H9 (cell line): ENCODE measurements at places on chromosomes 2 and 18. TPM values are rescaled to one million over a fixed set of nuclear protein-coding genes. Genes with fewer than 3 reads are reported as not detected.

GRCh38 chr2:9311488-9311887, 104.9 kb downstream of the ASAP2 start:
- H3K27ac ChIP-seq = no peak overlapping the region
- no peak overlapping the region for H3K4me3 ChIP-seq

DNA sequence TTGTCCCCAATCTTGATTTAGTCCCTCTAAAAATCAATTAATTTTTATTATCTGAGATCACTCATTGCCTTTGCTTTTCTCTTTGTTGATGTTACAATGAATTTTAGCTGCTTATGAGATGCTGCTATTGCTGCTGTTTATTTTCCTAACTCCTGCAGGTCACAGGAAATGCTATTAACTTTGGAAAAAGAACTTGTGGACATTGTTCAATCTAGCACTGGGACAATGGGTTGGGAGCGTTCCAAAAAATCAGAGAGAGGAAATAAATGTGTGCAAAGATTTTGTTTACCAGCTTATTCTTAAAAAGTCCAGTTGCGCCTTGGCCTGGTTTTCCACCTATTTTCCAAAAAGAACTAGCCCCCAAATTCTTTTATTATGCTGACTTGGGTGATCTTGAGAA, 268.3 kb downstream of the PTH2R start:
- peaks cover 3% of the 10 kb centered on the region; the same call in 1 of the 2 replicates for H3K4me1 ChIP-seq
- DNase-seq = no peak
- no peak overlapping the region for H3K27ac ChIP-seq
- H3K27me3 ChIP-seq = no peaks in the 10 kb centered on the region

DNA sequence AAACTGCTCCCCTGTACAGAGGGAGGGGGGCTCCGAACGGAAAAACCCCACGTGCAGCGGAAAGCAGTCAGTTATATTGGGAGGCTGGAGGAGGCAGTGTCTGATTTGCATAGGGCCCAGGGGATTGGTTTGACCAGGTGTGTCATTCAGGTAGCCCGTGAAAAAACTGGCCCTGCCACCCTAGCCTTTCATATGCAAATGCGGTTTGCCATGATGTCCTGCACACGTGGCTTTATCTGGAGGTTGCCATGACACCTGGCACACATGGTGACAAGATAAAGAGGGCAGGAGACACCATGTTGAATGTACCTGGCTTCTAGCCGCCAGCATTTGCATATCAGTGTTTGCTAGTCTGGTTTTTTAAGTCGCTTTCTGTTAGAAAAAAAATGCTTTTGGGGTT, 20.5 kb downstream of the SLC25A52 start:
- peaks cover 7% of the 10 kb centered on the region; the same call in 1 of the 2 replicates for H3K4me1 ChIP-seq
- peaks cover 32% of the 10 kb centered on the region for H3K36me3 ChIP-seq
- H3K4me3 ChIP-seq = no peak overlapping the region

DNA sequence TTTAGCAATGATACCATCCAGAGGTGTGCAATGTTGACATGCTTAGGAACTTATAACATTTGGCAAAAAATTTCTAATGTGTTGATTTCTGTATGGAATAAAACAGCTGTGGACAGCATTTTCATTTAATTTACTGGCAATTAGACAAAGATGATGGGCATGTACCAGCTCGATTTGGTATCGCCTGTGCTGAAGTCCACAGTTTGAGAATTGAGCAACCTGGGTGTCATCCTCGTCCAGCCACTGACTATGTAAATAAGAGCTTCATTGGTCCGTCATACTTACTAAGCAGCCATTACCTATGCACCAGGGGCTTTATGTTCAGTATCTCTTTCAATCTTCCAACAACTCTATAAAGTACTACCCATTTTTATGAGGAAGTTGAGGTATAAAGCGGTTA, 24.6 kb upstream of the ACAA2 start:
- H3K4me1 ChIP-seq = no peaks in the 10 kb centered on the region
- H3K27me3 ChIP-seq = no peaks in the 10 kb centered on the region
- no peak overlapping the region for H3K4me3 ChIP-seq
- DNase-seq = no peak

DNA sequence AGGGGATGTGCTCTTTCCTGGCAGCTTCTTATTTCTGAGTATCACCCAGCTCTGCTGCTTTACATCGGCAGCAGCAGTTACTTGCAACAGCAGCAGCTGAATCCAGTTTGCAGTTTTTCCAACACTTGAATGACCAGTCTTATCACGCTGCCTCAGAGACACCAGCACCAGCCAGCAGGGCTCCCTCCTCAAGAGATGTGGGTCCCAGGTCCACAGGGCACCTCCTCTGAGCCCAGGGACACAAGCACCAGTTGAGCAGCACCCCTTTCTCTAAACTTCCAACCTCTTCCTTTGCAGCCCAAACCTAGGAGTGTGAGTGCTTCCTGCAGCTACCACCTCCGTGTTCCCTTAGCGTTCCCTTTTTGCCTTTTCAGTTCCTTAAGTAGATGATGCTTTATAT, 50.4 kb upstream of the YPEL5 start:
- no peaks in the 10 kb centered on the region for H3K27me3 ChIP-seq
- DNase-seq = no peak
- no peaks in the 10 kb centered on the region for H3K4me1 ChIP-seq
- H3K27ac ChIP-seq = no peak overlapping the region
- H3K36me3 ChIP-seq = no peaks in the 10 kb centered on the region; the same call in 2 of the 3 replicates

- no peak overlapping the region for H3K4me3 ChIP-seq
- DNase-seq = no peak
- H3K27me3 ChIP-seq = no peaks in the 10 kb centered on the region; the same call in 1 of the 2 replicates
- no peak overlapping the region for H3K27ac ChIP-seq
- H3K4me1 ChIP-seq = peaks cover 14% of the 10 kb centered on the region
Measured at GRCh38 chr2:119116411-119117295, 41.9 kb downstream of the C1QL2 start.

DNA sequence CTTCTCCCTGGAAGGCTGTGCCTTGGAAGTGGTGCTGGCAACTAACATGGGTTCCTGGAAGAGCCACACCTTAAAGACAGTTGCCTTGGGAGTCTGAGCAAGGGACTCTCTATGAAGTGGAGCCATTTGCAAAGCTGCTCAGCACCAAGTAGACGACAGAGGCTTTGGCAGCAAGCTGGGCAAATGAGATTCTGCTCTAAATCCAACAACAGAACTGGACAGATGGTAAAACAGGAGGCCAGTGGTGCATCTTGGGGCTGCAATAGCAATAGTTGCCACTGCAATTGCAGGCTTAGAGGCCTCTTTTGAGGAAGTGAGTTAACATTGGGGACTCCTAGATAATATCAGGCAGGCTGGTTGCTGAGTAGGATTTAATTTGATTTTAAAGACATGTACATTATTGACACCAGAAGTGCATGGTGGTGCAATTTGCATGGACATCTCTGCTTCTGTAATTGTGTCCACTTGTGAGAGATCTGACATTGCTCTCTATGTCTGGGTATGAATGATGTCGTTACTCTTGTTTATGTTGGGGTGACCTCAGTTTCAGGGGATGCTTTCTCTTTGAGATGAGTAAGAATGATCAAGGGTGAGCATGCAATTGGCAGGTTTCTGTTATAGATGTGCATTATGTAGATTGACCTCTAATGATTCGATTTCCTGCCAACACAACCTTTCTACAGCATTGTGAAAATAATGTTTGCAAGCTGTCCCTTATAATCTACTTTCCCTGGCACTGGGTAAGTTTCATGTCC, 568.3 kb upstream of the MEX3C start:
- H3K27ac ChIP-seq = no peak overlapping the region
- no peaks in the 10 kb centered on the region for H3K36me3 ChIP-seq
- no peak for DNase-seq
- no peaks in the 10 kb centered on the region for H3K27me3 ChIP-seq
- no peaks in the 10 kb centered on the region for H3K4me1 ChIP-seq

- no peaks in the 10 kb centered on the region for H3K27me3 ChIP-seq
- no peak for DNase-seq
- no peak overlapping the region for H3K4me3 ChIP-seq
- no peaks in the 10 kb centered on the region for H3K4me1 ChIP-seq
- no peaks in the 10 kb centered on the region for H3K36me3 ChIP-seq
- H3K27ac ChIP-seq = no peak overlapping the region
Measured at GRCh38 chr2:72050734-72051133, 96.9 kb downstream of the CYP26B1 start.

- no peak for DNase-seq
- H3K27me3 ChIP-seq = no peaks in the 10 kb centered on the region
- H3K36me3 ChIP-seq = peaks cover 32% of the 10 kb centered on the region
- H3K27ac ChIP-seq = no peak overlapping the region
Measured at GRCh38 chr2:96739076-96739632, 710 bp downstream of the LMAN2L start.

- no peaks in the 10 kb centered on the region for H3K4me1 ChIP-seq
- H3K4me3 ChIP-seq = no peak overlapping the region
- no peak for DNase-seq
- no peaks in the 10 kb centered on the region for H3K27me3 ChIP-seq
Measured at GRCh38 chr2:11698009-11698922, 28.3 kb upstream of the NTSR2 start.

GRCh38 chr18:39713961-39714360, 2148.4 kb upstream of the CELF4 start:
- no peak for DNase-seq
- no peaks in the 10 kb centered on the region; the same call in 2 of the 3 replicates for H3K36me3 ChIP-seq
- no peak overlapping the region for H3K27ac ChIP-seq
- H3K27me3 ChIP-seq = no peaks in the 10 kb centered on the region
- no peaks in the 10 kb centered on the region for H3K4me1 ChIP-seq

DNA sequence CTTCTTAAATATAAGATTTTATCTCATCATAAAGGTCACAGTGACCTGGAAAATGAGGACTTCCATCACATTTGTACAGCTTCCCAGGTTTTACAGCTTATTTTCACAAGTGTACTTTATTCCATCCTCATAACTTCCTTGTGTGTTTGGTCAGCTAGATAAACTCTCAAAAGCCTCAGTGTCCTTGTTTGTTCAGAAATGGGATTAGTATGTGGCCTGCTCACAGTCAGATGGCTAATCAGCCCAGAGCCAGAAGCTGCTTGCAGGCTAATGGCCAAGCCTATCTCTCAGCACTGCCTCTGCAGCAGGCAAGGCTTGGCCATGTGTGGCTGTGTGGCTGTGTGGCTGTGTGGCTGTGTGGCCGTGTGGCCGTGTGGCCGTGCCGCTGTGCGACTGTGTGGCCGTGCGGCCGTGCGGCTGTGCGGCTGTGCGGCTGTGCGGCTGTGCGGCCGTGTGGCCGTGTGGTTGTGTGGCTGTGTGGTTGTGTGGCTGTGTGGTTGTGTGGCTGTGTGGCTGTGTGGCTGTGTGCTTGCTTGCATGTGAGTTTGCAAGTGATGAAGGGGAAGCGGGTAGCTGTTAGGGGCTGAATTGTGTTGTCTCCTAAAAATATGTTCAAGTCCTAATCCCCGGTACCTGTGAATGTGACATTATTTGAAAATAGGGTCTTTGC, 233.0 kb upstream of the TNP1 start:
- H3K27me3 ChIP-seq = no peaks in the 10 kb centered on the region
- no peaks in the 10 kb centered on the region; the same call in 2 of the 3 replicates for H3K36me3 ChIP-seq
- no peak overlapping the region for H3K27ac ChIP-seq
- H3K4me3 ChIP-seq = no peak overlapping the region

GRCh38 chr2:56053679-56054078, 130.1 kb upstream of the EFEMP1 start:
- H3K27me3 ChIP-seq = no peaks in the 10 kb centered on the region
- no peak overlapping the region for H3K4me3 ChIP-seq
- no peaks in the 10 kb centered on the region for H3K4me1 ChIP-seq
- DNase-seq = no peak

DNA sequence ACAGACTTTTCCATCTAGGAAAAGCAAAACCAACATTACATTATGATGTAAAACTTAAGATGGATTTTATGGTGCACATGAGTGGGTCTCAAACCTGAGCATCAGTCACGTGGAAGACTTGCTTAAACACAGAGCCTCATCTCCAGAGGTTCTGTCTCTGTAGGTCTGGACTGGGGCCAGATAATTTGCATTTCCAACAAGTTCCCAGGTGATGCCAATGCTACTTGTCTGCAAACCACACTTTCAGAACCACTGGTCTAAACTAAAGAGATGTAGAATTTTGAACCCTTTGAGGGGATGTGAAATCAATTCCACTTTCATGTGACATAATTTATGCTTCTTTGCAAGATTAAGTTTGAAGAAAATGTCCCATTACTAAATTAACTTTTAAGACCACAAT, 522.8 kb downstream of the MBD2 start:
- H3K27ac ChIP-seq = no peak overlapping the region
- no peaks in the 10 kb centered on the region for H3K36me3 ChIP-seq
- H3K4me3 ChIP-seq = no peak overlapping the region
- no peaks in the 10 kb centered on the region for H3K27me3 ChIP-seq
- no peaks in the 10 kb centered on the region for H3K4me1 ChIP-seq
- DNase-seq = no peak

DNA sequence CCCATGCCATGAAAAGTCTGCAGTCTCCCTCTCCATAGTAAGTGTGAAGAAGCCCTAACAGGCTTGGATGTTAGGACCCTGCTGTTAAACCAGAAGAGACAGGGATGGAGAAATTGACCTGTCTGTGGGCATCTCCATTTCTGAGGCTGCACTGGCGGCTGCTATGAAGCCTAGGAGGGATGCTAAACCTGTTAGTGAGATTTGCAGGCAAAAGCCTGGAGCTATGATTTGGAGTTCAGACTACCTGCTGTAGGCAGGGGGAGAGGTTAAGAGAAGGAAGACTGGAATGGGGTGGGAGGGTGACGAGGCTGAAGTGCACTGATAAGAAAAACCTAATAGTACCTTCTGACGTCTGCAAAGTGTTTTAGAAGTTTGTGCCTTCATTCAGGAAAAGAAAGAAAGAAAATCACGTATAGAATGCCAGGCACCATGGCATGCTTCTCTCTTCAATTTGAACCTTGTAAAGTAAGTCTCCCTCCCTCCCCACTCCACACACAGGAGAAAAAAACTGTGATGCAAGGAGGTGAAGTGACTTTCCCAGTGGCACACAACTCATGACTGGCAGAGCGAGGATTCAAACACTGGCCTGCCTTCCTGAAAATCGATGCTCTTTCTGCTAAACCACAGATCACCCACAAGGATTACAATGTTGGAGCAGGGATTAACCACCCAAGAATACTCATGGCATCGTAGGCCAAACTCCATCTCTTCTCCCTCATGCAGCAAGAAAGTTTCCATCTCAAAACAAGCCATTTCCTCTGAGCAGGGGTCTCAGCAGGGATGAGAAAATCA, 98.5 kb upstream of the PKDCC start:
- no peak for DNase-seq
- H3K4me1 ChIP-seq = peaks cover 16% of the 10 kb centered on the region
- no peaks in the 10 kb centered on the region for H3K27me3 ChIP-seq

DNA sequence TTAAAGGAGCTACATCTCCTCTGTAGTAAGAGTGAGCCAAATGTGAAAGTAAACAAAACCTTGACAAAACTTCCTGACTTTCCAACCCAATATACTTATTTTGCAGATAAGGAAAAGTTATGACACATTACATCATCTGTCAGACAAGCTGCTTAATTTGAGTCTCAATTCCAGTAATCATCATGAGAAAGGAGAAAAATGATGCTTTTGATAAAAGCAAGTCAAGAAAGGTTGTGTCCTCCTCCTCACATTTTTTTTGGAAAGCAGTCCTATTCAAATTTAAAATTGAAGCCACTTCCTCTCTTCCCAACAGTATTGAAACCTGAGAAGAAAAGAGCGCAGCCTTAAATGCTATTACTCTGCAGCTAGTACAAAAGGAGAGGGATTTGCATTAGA, 519.6 kb downstream of the LRP1B start:
- H3K27ac ChIP-seq = peak overlapping the region; percentile 88
- no peak for DNase-seq
- peak overlapping the region; percentile 39 for H3K4me3 ChIP-seq
- H3K4me1 ChIP-seq = peaks cover 9% of the 10 kb centered on the region; the same call in 1 of the 2 replicates
- H3K27me3 ChIP-seq = no peaks in the 10 kb centered on the region
- peaks cover 22% of the 10 kb centered on the region for H3K36me3 ChIP-seq

Gene VWC2L
- not detected in 2 replicates for total RNA-seq

Gene LRRC30
- total RNA-seq = not detected in 2 replicates

Gene TUBB8B
- total RNA-seq = 0.72 and 1.0 TPM in 2 replicates

Gene CD8B
- 0.24 TPM in 1 of 2 replicates, not detected in the other for total RNA-seq

Gene NPAS2
- 1.1 and 1.3 TPM in 2 replicates for total RNA-seq

Gene WNT10A
- not detected in 2 replicates for total RNA-seq

Gene EPAS1
- total RNA-seq = 1.1 and 1.4 TPM in 2 replicates
